ENCODE measurements at places on chromosomes 16 and 17. TPM values are rescaled to one million over a fixed set of nuclear protein-coding genes. Genes with fewer than 3 reads are reported as not detected.

DNA sequence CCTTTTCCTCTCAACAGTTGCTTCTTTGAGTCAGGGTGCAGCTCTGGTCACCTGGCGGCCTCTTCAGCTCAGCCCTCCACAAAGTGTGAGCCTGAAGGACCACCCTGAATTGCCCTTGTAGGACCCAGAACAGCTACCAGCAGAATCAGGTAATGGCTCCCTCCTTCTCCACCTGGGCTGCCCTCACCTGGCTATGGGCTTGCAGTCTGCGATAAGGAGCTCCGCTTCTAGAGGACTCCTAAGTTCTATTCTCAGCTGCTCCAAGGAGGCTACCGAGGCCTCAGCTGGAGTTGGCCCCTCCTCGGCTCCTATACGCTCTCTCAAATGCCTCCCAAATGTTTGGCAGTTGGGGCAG is 13.4 kb downstream of the SMIM5 start:
- peaks cover 8% of the 10 kb centered on the region for H3K4me1 ChIP-seq
- H3K4me3 ChIP-seq, result no peak overlapping the region
- H3K27ac ChIP-seq, result no peak overlapping the region
- DNase-seq, result no peak

DNA sequence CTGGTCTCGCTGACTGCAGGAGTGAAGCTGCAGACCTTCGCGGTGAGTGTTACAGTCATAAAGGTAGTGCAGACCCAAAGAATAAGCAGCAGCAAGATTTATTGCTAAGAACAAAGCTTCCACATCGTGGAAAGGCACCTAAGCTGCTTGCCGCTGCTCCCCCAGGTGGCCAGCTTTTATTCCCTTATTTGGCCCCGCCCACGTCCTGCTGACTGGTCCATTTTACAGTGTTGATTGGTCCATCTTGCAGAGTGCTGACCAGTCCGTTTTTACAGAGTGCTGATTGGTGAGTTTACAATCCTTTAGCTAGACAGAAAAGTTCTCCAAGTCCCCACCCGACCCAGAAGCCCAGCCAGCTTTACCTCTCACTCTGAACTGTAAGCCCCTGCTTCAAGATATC is 227.8 kb downstream of the ABCC12 start:
- H3K27ac ChIP-seq, result no peak overlapping the region
- DNase-seq, result no peak
- no peaks in the 10 kb centered on the region for H3K36me3 ChIP-seq
- no peaks in the 10 kb centered on the region for H3K27me3 ChIP-seq
- no peaks in the 10 kb centered on the region for H3K4me1 ChIP-seq

Gene NUFIP2
- total RNA-seq, result 79.8 TPM

Gene ATP1B2
- 0.89 TPM for total RNA-seq

Gene IGF2BP1
- total RNA-seq, result 241 TPM
